ENCODE measurements at places on chromosomes 4 and X.

DNA sequence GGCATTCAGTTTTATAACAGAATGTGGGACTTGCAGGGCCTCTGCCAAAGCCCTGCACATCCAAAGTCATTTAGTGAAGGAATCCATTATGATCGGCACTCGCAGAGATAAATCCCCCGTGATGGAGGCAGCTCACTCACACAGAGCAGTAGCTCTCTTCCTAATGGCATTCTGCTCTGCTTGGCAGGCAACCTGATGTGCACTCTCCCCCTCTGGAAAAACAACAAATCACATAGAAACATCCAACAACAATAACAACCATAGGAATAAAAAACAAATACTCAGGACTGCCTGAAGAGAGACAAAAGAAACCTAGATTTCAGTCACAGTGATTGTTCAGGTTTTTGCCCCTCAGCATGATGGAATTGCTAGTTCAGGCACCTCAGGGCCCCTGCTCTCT lies 59.7 kb downstream of the NAA11 start:
- no peak for DNase-seq

- DNase-seq: no peak
Observed at GRCh38 chr4:55169352-55169961, 44.1 kb upstream of the KDR start.

DNA sequence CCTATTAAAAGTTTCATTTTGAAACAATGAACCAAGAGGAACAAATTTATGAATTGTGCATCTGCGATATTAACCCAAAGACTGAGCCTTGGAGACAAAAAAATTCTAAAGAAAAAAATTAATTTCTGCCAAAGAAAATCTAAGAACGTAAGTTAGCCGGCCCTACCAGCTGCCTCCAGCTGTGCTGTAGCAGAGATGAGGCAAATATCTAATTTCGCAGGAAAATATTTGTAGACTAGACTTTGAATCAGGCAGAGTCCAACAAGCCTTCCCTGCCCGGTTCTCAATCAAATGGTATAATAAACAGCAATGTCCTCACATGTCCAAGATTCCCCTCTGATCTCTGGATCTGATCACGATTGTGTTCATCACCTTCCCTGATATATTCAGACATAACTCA lies 21.2 kb upstream of the SMIM20 start:
- DNase-seq: no peak

GRCh38 chr4:6497796-6498195 lies 25.4 kb upstream of the PPP2R2C start:
- DNase-seq: no peak

GRCh38 chr4:170386511-170386910 lies 296.8 kb upstream of the AADAT start:
- DNase-seq: peak; percentile 8

- no peak for DNase-seq
Observed at GRCh38 chr4:123096038-123096437, 173.6 kb upstream of the NUDT6 start.

GRCh38 chr4:24805566-24805965 lies 10.2 kb downstream of the SOD3 start:
- no peak for DNase-seq

DNA sequence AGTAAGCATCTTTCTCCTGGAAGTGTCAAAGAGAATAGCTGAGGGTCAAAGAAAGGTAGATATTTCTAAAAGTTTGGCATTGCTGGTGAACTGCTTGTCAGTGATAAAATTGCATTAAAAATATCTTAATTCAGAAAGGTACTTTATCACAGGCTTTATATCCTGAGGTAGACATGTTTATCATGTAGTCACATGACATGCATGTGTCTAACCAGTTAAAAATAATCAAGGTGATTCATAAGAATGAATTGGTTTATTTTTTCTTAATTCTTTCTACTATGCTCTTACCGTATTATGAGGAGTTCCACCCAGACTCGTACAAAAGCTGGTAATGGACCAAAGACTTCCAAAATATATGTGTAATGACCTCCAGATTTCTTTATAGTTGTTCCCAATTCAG lies 6.1 kb downstream of the SLC7A11 start:
- DNase-seq: peak; percentile 50

DNA sequence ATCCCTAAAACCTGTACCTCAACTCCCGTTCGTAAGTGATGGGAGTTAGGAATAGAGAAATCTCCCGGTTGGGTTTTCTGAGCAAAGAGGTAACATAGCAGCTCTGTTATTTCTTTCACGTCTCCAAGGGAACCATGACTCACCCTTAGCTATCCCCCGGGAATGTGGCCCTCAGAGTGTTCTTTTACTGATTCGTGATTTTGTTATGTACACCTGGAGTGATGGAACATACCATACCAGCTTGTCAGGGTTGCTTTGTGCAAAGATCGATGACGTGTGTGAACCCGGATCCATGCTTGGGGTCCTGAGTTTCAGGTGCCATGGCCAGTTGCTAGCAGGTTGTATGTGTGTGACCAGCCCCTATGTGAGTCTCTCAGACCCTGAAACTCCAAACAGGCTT lies 52.6 kb downstream of the HPRT1 start:
- DNase-seq: peak; percentile 76

GRCh38 chrX:2694914-2695267 lies 3.8 kb downstream of the CD99 start:
- DNase-seq: peak; percentile 60

DNA sequence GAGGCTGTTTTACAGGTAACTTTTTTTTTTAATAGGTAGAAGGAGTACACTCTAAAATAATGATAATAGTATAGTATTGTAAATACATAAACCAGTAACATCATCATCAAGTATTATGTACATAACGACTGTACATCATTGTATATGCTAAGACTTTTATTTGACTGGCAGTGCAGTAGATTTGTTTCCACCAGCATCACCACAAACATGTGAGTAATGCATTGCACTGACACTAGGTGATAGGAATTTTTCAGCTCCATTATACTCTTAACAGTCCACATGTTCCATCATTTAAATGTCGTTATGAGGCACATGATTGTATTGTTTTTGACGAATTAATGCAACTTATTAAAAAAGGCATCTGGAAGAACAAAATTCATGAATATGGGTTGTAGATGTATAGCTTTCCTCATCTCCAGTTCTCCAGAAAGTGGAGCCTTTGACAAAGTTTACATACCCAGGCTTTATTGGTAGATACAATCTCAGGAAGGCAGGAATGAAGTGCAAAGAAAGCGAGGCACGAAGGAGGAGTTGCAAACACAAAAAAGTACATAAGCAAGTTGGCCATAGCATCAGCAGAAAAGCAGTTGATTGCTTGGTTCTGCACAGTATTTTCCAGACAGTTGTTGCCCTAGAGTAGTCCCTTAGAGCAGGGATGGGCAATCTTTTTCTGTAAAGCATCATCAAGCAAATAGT lies 336.9 kb upstream of the NR3C2 start:
- DNase-seq: no peak

DNA sequence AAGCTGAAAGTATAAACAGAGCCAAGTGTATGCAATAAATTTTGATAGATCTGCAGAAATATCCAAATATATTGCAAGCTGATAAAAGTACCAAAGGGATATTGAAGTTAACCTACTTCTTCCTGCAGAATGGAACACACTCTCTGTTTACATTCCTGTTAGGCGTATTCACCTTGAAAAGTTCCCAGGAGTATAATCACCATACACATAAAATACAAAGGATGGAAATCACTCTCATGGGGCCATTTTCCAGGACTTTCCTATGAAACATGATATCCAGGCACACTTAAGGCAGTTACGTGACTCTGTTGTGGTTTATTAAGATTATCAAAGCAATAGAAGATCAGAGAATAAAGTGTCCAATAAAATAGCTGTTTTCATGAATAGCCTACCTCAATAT lies 1142.3 kb downstream of the NLGN4X start:
- no peak for DNase-seq

DNA sequence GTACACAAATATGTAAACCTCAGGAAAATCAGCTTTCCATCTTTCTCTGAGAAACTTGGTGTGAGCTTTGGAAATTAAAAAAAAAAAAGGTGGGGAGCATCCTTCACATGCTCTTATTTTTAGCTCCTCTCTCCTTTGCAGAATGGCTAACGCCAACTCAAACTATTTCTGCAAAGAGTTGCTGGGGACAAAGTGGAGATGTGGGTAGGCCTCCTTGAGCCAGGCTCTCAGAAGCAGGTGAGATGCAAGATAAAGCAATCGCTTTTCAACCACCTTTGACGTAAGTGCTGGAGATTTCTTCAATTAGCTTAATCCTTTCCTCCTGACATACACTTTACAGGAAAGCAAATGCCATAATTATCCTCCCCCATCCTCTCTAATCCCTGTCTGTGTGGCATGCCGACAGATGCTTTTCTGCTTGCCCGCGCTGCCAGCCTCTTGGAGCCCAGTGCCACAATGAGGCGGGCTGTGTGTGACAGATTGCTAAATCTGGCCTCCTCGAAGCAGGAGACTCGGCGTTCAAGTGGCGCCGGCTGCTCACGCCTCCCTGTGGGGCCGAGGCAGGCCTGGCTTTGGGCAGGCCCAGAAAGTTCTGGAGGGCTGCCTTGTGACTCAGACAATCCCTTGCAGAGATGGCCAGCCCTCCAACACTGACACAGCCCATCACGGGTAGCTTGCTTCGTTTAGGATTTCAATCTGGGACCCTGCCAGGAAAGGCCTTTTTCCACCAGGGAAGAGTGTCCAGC lies 64.9 kb upstream of the SOD3 start:
- peak; percentile 93 for DNase-seq

DNA sequence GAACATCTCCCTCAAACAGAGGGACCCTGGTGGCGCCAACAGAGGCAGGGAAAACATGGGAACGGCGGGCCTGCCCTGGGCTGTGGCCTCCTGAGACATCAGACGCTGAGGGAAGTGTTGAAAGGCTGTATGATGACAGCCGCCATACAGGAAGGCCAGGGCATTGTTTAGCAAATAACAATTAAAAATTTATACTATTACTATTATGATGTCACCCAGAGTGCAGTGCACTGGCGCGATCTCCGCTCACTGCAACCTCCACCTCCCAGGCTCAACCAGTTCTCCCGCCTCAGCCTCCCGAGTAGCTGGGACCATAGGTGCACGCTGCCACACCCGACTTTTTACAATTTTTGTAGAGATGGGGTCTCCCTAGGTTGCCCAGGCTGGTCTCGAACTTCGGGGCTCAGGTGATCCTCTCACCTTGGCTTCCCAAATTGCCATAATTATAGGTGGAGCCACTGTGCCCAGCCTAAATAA lies 54.6 kb downstream of the CPZ start:
- no peak for DNase-seq

DNA sequence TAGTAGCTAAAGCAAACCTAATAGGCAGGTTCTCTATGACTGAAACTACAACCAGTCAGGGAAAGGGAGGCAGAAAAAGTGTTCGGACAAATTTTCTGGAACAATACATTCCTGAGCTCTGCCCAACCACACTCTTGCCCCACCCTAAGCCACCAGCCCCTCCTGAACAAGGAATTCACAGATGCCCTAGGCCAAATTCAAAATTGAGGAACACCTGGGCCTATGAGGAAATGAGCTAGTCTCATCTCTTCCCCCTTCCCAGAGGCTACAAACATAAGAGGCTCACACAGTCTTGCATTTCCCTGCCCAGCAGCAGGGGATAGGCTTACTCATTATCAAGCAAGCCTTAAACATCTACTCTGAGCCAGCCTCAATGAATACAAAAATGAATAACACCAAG lies 284.7 kb downstream of the ZNF674 start:
- no peak for DNase-seq

DNA sequence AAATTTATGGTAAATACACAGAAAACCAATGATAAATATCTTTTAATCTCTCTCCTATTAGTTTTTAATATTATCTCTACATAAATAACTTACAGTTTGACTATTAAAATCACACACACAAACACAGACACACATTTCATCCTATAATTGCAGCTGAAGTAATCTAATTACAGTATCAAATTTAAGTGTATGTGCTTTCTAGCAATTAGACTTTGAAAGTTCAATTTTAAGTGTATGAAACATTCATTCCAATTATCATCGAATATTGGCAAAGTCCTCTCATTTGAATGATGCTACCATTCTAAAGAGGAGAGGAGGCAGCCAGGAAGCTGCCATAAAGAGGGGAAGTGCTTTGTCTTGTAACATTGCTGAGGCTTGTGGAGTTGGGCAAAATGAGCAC lies 221.2 kb upstream of the PABPC4L start:
- DNase-seq: no peak

DNA sequence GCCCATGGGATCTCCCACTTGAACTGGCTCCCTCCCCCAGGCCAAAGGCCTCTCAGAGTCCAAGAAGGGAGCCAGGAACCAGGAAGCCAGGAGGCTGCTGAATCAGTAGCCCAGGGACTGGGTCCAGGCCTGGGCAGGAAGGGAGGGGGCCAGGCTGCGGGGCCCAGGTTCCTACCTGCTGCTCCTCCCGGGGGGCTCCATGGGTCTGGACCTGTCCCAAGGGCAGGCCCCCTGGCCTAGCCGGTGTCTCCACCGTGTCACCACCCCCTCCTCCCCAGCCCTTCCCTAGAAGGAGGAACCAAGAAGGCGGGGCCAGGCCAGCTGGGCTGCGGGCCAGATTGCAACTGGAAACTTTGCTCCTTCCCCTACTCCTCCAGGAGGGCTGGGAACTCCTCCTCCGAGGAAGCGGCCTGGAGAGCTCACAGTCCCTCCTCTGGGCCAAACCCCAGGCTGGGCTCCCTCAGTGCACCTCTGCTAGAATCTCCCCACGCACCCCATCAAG lies at the start of gene IQSEC2:
Gene IQSEC2, minus strand, starts transcription at position 264 of the 502 bp plus-strand sequence.
- peak; percentile 81 for DNase-seq

GRCh38 chr4:1502976-1503375 lies 96.7 kb upstream of the NKX1-1 start:
- DNase-seq: peak; percentile 8

DNA sequence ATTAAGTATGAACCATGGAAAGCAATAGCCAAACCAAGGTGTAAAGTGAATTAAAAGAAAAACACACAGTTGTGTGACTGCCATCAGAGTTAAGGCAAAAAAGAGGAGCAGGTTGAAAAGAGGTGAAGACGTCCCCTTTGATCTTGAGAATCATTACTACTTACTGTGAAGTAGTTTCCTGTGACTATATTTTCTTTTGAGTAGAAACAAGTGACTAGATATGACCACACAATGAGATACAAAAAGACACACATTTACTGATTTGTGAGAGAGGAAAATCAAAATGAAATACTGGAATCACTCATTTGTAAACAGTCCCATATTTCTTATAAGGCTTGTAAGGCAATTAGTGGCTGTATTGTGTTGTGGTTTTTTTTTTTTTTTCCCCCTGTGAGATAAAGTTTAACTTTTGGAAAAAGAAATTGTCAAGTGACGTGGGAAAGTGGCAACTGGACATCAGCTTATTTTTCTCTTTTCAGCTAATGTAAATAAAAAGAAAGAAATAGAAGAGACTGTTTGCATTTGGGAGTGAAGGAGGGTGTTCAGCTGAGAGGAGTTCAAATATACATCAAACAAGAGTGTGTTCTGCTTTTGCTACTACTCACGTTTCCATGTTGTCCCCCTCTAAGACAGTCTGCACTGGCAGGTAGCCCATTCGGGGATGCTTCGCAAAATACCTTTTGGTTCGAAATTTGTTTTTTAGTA lies 106.4 kb upstream of the FTHL17 start:
- no peak for DNase-seq
